Ovary (tissue), 10 donors: ENCODE measurements at places on chromosomes 5 and 9. TPM values are rescaled to one million over a fixed set of nuclear protein-coding genes. Genes with fewer than 3 reads are reported as not detected.
A peak's percentile ranks its signal among the peaks of the same experiment; 100 is the strongest.

- DNase-seq = peak; percentile 8
- H3K36me3 ChIP-seq = no peaks in the 10 kb centered on the region
- no peaks in the 10 kb centered on the region for H3K27me3 ChIP-seq
- no peaks in the 10 kb centered on the region for H3K4me1 ChIP-seq
- H3K4me3 ChIP-seq = no peak overlapping the region
These were observed 151.9 kb downstream of the MACROH2A1 start for GRCh38 chr5:135246923-135247795.

- no peaks in the 10 kb centered on the region for H3K36me3 ChIP-seq
- H3K4me1 ChIP-seq = no peaks in the 10 kb centered on the region
- H3K27ac ChIP-seq = no peak overlapping the region
- no peaks in the 10 kb centered on the region for H3K27me3 ChIP-seq
- no peak overlapping the region for H3K4me3 ChIP-seq
These were observed 38.0 kb downstream of the PAX5 start for GRCh38 chr9:36995927-36996705.

- peak overlapping the region; percentile 82 for H3K27ac ChIP-seq
- peaks cover 2% of the 10 kb centered on the region for H3K4me1 ChIP-seq
- H3K4me3 ChIP-seq = peak overlapping the region; percentile 100
- DNase-seq = no peak
These were observed 715 bp downstream of the RC3H2 start for GRCh38 chr9:122904466-122904822.

DNA sequence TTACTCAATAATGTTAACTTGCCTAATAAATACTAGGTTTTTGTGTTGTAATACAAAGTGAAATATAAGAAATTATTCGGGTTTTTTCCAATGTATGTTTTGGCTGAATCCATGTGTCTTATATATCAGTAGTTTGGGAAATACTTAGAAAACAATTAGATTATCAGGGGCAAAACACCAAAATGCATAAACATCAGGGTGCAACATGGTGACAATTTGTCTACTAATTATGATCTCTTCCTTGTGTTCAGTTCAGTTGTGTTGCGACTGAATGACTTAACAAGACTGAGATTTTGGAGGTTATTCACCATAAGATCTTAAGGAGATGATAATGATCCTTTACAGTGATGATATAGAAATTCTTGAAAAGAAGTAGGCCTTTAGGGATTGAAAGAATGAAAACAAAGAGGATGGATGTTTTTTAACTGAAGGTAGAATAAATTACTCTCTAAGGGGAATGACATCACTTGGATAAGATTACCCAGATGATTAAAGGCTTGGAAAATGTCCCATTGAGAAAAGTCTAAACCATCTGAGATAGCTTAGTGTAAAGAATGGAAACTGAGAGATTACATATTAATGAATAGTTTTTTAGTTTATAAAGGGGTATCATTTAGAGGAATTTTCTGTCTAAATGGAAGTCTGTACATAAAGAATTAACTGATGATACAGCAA is 415.8 kb downstream of the SPATA31D1 start:
- no peak overlapping the region for H3K27ac ChIP-seq
- H3K4me1 ChIP-seq = peaks cover 1% of the 10 kb centered on the region
- no peaks in the 10 kb centered on the region for H3K36me3 ChIP-seq
- H3K4me3 ChIP-seq = no peak overlapping the region
- DNase-seq = no peak
- no peaks in the 10 kb centered on the region for H3K27me3 ChIP-seq

Gene SMIM23
- polyA plus RNA-seq = not detected

GRCh38 chr5:33684496-33685159 is 207.2 kb downstream of the ADAMTS12 start:
- DNase-seq = no peak
- H3K27ac ChIP-seq = no peak overlapping the region

Gene FOXD4L5
- not detected for polyA plus RNA-seq

Gene SPATA31A3
- polyA plus RNA-seq = not detected

GRCh38 chr5:159412284-159413046 is 82.2 kb upstream of the IL12B start:
- DNase-seq = no peak
- H3K4me1 ChIP-seq = no peaks in the 10 kb centered on the region
- no peak overlapping the region for H3K27ac ChIP-seq

Gene HK3
- 1.0 TPM for polyA plus RNA-seq

Gene GRM6
- polyA plus RNA-seq = not detected

DNA sequence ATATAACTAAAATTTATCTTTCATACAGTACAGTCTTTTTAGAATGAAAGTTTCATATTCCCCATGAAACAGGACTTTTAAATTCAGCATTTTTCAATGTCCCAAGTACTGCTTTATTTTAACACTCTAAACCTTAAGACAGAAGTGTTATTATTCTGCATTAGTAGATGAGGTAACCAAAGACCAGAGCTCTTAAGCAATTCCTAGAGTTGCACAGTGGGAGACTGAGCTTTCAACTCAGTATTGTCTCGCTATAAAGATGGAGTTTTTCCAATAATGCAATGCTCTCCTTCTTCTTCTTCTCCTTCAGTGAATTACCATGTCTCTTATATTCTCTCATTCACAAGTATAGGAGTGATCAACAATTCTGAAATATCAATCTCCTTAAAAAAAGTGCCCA is 479.7 kb downstream of the CETN3 start:
- no peaks in the 10 kb centered on the region for H3K4me1 ChIP-seq
- no peak overlapping the region for H3K27ac ChIP-seq
- H3K27me3 ChIP-seq = no peaks in the 10 kb centered on the region
- no peak overlapping the region for H3K4me3 ChIP-seq

GRCh38 chr9:78320875-78321496 is 24.1 kb downstream of the PSAT1 start:
- no peaks in the 10 kb centered on the region for H3K27me3 ChIP-seq
- H3K27ac ChIP-seq = no peak overlapping the region
- no peak overlapping the region for H3K4me3 ChIP-seq

Gene ASB6
- polyA plus RNA-seq = 6.3 TPM

DNA sequence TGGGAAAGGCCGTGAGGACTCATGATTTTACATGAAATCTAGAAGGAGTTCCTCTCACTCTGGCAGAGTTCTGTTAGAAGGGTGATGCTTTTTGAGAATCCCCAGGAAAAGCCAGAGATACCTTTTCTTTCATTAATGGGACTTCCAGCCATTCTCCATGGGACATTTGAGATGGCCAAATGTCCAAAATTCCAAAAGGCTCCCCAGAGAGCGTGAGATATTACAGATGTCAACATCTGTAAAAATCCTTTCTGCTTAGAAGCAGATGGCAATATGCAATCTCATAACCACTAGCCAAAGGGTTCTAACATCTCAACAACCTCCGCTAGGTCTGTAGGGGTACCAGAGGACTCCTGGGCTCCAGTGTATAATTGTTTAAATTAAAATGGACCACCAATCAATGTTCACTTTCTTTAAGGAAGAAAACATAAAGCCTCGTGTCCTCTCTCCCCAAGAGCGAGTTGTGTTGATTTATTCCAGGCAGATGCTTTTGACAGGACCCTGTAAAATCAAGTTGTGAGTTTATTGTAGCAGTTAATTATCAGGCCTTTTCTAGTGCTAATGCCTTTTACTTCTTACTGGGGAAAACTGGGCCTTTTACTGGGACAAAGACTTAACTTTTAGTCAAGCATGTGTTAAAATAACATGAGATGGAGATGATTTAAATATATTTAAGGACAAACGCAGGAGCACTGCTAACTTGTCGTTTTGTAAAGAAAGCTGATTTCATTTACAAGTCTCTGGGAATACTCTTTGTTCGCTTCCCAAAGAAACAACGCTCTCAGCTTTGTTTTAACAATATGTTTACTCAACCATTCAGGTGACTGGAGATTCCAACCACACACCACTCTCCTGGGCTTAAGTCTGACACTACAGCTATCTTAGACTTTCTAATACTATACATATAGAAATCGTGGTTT is 4.8 kb downstream of the GAS1 start:
- no peaks in the 10 kb centered on the region for H3K36me3 ChIP-seq
- H3K27me3 ChIP-seq = no peaks in the 10 kb centered on the region
- H3K27ac ChIP-seq = no peak overlapping the region
- peak overlapping the region; percentile 65 for H3K4me3 ChIP-seq
- DNase-seq = no peak
- H3K4me1 ChIP-seq = no peaks in the 10 kb centered on the region

DNA sequence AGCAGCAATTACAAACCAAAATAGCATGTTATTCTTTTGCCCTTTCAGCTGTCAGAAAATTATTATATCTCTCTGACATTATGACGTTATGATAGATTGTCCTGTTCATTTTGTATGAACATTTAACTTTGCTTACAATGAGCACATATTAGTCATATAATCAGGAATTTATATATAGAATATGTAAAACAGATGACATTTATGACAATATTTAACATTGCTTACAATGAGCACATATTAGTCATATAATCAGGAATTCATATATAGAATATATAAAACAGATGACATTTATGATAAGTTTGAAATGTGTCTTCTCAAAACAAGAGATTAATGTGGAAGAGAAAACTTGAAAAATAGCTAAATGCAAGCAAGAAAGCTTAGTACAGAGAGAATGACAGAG is 1180.2 kb downstream of the CDH12 start:
- H3K4me3 ChIP-seq = no peak overlapping the region
- no peaks in the 10 kb centered on the region for H3K27me3 ChIP-seq
- no peaks in the 10 kb centered on the region for H3K36me3 ChIP-seq
- DNase-seq = no peak

DNA sequence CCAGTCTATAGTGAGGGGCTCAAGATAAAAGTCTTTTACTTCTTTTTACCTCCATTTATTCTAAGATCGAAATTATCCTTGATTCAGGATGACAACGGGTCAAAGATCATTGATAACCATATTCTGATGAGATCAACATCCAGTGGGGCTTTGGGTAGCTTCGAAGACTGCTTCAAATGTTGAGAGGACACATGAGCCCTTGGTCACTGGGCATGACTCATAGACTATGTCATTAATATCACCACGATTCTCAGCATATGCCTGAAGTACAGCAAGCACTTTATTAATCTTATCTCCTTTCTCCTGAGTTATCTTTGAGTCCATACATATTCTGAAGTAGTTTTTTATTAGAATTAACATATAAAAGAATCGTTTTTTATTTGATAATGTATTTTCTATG is 117.1 kb upstream of the DAB2 start:
- no peaks in the 10 kb centered on the region for H3K36me3 ChIP-seq
- H3K4me3 ChIP-seq = no peak overlapping the region
- no peak overlapping the region for H3K27ac ChIP-seq
- no peak for DNase-seq

Gene FBP2
- not detected for polyA plus RNA-seq

GRCh38 chr5:129609710-129610109 is 138.2 kb upstream of the MINAR2 start:
- no peaks in the 10 kb centered on the region for H3K36me3 ChIP-seq
- no peaks in the 10 kb centered on the region for H3K4me1 ChIP-seq
- no peaks in the 10 kb centered on the region for H3K27me3 ChIP-seq
- H3K27ac ChIP-seq = no peak overlapping the region
- H3K4me3 ChIP-seq = no peak overlapping the region

DNA sequence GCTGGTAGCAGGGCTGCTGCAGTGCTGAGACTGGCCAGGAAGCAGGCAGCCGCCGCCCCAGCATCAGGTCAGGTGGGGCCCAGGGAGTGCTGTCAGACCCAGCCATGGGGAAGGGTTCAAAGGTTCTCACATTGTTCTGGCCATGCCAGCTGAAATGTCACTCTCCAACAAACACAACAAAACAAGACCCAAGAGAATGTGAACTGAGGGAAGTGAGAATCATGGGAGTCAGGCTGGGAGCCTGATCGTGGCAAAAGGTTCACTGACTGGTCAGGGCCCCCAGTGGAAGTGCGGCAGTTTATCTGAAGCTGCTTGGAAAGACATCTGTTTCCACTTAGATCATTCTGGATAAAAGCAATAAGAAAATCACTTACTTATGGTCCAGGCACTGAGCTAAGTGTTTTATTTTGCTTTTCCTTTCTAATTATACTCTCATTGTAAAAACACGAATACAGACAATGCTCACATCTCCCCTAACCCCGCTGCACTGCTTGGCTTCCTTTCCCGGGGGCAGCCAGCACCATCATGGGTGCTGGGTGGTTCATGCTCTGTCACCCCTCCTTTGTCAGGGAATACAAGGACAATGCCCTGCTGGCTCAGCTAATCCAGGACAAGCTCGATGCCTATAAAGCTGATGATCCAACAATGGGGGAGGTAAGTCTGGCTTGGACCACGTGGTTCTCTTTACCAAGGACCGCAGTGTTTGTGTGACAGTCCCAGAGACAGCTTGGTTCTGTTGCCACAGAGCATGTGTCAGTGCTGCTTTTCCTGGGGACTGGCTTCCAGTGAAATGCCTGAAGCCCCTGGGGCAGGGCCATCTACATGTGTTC is 41.9 kb upstream of the CFAP157 start:
- no peaks in the 10 kb centered on the region for H3K27me3 ChIP-seq
- DNase-seq = no peak
- no peaks in the 10 kb centered on the region for H3K36me3 ChIP-seq
- H3K4me1 ChIP-seq = no peaks in the 10 kb centered on the region
- H3K4me3 ChIP-seq = no peak overlapping the region

Gene BARHL1
- not detected for polyA plus RNA-seq

DNA sequence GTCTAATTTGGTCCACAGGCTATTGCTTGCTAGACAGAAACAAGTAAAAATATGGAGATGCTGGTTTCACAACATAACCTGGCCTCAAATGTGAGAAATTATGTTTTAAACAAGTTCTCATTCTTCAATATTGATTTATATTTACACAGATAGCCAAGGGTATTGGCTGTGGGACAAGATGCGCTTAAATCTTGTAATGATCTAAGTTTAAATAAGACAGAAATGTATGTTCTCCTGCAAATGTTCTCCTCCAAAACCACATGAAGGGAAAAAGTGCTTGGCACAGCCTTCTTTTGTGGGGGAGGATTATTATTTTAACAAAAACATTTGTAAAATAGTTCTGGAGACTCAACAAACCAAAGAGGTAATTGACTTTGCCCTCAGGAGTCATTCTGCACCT is 356.0 kb downstream of the DMAC1 start:
- H3K36me3 ChIP-seq = no peaks in the 10 kb centered on the region
- H3K27ac ChIP-seq = no peak overlapping the region
- no peaks in the 10 kb centered on the region for H3K27me3 ChIP-seq
- DNase-seq = no peak
- no peaks in the 10 kb centered on the region for H3K4me1 ChIP-seq

DNA sequence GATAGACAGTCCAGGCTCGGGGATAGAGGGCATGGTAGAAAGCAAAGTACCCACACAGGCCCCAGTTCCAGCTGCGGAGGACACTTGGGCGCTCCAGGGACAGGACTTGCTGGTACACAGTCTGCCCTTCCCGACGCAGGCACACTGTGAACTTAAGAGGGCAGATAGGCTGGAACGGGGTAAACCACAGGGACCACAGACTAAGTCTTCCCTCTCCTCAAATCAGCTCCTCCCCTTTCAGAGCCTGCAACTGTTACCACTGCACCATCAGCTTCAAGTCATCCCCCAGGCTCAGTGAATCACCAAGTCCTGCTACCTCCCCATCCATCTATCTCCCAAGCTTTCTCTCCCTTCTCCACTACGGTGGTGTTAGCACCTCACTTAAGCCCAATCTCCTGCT is 7.3 kb downstream of the GBA2 start:
- no peak for DNase-seq
- peaks cover 5% of the 10 kb centered on the region for H3K4me1 ChIP-seq
- H3K27ac ChIP-seq = no peak overlapping the region
- H3K4me3 ChIP-seq = no peak overlapping the region
- H3K27me3 ChIP-seq = no peaks in the 10 kb centered on the region

GRCh38 chr5:100779669-100780375 is 123.3 kb downstream of the ST8SIA4 start:
- no peak for DNase-seq
- no peaks in the 10 kb centered on the region for H3K36me3 ChIP-seq
- no peaks in the 10 kb centered on the region for H3K4me1 ChIP-seq
- no peaks in the 10 kb centered on the region for H3K27me3 ChIP-seq
- H3K4me3 ChIP-seq = no peak overlapping the region

Gene OGN
- polyA plus RNA-seq = 217 TPM

Gene RPP25L
- polyA plus RNA-seq = 28.8 TPM

Gene MCTP1
- 5.0 TPM for polyA plus RNA-seq

Gene GRIA1
- polyA plus RNA-seq = 0.11 TPM
